Foreskin fibroblast (primary cell): ENCODE measurements at places on chromosomes 3 and 15.
A peak's percentile ranks its signal among the peaks of the same experiment; 100 is the strongest.

DNA sequence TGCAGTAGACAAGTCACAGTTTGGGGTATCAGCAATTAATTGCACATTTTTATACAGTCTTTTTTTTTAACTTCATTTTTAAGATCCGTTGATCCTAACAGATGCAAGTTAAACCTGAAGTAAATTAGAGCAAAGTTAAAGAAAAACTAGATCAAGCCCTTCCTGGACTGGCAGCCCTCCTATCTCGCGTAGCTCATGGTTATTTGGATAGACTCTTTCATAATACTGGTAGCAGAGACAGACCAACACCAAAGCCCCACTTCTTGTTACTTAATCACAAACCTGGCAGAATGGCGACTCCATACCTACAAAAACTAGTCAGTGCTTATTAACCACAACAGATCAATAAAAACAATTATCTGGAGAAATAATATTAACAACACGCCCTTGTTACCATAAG is 26.8 kb downstream of the SOX2 start:
- DNase-seq = no peak

- DNase-seq = peak; percentile 70
These were observed 162.8 kb downstream of the CD47 start for GRCh38 chr3:107928084-107928445.

DNA sequence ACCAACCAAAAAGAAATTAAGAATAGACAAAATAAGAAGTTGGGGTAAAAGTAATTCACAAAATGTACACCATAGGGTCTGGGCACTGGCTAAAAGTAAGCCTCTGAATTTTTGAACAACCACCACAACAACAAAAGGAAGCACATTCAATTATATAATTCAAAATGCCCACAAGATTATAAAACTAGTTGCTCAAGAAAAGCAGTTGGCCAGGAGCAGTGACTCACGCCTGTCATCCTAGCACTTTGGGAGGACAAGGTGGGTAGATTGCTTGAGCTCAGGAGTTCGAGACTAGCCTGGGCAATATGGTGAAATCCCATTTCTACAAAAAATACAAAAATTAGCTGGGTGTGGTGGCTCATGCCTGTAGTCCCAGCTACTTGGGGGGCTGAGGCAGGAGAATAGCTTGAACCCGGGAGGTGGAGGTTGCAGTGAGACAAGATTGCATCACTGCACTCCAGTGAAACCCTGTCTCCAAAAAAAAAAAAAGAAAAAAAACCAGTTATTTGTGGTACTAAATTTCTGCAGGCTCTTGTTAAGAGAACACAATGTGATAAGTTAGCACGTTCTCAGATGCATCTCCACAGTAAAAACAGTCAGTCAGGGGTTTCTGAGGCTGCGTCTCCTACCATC is 6.6 kb upstream of the ATP11B start:
- DNase-seq = no peak

GRCh38 chr3:15206662-15207576 is 873 bp downstream of the CAPN7 start:
- DNase-seq = peak; percentile 58

GRCh38 chr15:90351479-90352106 is 491 bp upstream of the ZNF774 start:
- DNase-seq = no peak

DNA sequence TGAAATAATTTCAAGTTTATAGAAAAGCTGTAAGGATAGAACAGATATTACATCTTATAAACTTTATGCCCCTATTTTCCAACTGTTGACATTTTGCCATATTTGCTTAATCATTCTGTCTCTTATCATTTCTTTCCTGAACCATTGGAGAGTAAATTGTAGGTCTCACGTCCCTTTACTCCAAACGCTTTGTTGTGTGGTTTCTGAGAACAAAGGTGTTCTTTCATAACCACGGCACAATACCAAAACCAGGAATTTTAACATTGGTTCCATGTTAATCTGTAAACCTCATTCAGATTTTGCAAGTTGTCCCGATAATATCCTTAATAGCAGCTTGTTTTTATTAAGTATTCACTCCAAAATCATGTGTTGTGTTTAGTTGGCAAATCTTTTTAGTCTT is 134.8 kb downstream of the AKAP13 start:
- DNase-seq = no peak

DNA sequence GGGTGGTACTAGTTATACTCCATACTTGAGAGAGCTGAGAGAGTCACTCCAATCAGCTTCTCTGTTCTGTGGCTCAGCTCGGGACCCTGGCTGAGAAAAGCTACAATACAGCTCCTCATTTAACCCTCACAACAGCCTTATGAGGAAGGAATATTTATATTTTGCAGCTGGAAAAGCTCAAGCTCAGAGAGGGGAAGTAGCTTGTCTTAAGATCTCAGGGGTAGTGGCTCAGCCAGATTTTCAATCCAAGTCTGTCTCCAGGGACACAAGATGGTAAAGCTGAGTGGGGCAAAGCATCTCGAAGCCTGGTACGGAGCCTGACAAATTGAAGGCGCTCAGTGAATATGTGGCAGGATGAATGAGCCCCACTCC is 14.8 kb downstream of the SCAMP2 start:
- no peak for DNase-seq

- DNase-seq = peak; percentile 18
These were observed 299.2 kb downstream of the ADAMTS17 start for GRCh38 chr15:100042558-100042957.

- peak; percentile 11 for DNase-seq
These were observed 35.8 kb downstream of the ST8SIA2 start for GRCh38 chr15:92429378-92430068.

DNA sequence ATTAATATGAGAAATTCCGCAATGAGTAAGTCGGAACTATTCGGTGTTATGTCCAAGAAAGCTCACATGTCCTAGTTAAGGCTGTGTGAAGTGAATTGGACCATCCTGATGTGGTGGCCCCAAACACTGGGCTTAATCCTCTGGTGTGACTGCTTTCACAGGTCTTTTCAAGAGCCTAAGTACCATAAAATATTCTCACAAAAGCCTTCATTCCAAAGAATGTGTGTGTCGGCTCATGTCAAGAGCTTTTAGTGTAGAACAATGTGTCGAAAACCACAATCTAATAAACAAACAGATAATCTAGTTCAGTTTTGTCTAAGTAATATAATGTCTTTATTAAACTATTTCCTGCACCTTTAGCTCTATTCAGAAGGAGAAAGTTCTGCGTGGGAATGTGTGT is 311.4 kb downstream of the LPP start:
- DNase-seq = no peak

- peak; percentile 47 for DNase-seq
These were observed 226.4 kb downstream of the SCAPER start for GRCh38 chr15:76678766-76679165.

GRCh38 chr3:134163096-134163495 is 87.6 kb downstream of the RYK start:
- DNase-seq = no peak

GRCh38 chr15:38702178-38702912 is 137.7 kb upstream of the RASGRP1 start:
- no peak for DNase-seq

DNA sequence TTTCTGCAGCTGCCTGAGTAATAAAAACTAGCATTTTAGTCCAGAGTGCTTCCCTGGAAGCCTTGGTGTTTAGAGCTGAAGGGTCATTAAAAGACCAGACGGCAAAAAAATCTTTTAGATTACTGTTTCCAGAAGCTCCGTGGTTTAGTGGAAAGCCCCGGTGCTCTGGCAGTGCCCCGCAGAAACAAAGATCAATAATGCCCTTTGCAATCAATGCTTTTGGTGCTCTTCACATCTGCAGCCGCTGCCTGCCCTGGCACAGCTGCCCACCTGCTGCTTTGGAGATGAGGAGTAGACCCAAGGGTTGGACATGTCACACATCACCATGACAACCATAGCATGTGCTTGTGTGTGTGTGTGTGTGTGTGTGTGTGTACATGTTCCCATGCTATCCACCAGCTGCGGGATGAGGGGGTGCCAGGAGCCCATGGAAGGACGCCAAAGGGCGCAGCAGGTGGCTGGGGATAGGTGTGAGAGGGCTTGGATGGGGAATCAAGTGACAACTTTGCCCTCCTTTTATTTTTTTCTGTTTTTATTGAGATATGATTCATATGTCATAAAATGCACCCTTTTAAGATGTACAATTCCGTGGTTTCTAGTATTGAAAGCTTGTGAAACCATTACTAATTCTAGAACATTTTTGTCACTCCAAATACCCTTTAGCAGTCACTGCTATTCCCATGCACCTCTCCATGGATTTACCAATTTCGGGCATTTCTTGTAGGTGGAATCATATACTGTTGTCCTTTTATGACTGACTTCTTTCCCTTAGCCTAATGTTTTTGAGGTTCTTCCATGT is 75.7 kb upstream of the KLHL25 start:
- DNase-seq = no peak

- peak; percentile 44 for DNase-seq
These were observed at the start of gene SPRED1 for GRCh38 chr15:38252481-38253350. TSS of gene SPRED1 (plus strand) at chr15:38252836. CDS start at chr15:38253186, 350 bp downstream.

DNA sequence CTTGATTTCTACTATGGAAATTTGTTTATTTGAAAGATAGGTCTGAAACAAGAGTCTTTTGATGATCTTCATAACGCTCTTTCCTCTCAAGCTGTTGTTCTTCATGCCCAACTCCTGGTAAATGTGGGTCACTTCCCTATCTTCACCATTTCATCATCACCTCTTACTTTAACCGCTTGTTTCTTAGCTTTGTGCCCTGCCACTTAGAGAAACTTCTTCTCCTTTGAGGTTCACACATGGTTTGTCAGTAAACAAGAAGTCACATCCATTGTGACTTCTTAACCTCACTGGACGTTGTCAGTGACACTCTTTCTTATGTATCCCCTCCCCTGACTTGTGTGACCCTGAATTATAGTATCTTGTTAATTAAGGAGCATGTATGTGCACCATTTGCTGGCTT is 16.9 kb upstream of the P2RY13 start:
- no peak for DNase-seq

- DNase-seq = no peak
These were observed 537.4 kb downstream of the IGSF11 start for GRCh38 chr3:118497274-118497673.

- DNase-seq = no peak
These were observed 5.2 kb upstream of the IMPG2 start for GRCh38 chr3:101325393-101326134.

GRCh38 chr15:33656168-33656567 is 312.1 kb upstream of the CHRM5 start:
- DNase-seq = no peak

DNA sequence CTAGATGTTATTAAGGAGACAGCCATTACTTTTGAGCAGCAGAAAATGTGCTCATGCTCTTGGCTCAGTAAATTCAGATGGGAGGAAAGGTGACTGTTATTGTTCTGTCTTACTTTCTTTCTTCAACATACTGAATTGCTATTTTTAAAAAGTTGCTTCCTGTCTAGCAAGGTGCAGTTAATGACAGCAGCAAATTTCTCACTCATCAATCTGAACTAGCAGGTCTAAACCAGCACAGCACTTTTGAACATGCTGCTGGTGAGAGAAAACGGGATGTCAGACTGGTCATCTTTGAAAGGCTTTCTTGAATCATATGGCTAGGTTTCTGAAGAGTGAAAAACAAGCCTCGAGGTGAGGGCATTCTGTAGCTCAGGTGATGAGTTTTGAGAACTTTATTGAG is 384.7 kb downstream of the MFSD1 start:
- no peak for DNase-seq

- peak; percentile 84 for DNase-seq
These were observed 7.4 kb upstream of the SH3BP5 start for GRCh38 chr3:15339786-15340215.

GRCh38 chr3:48356419-48356818 is 15.6 kb upstream of the FBXW12 start:
- DNase-seq = no peak

DNA sequence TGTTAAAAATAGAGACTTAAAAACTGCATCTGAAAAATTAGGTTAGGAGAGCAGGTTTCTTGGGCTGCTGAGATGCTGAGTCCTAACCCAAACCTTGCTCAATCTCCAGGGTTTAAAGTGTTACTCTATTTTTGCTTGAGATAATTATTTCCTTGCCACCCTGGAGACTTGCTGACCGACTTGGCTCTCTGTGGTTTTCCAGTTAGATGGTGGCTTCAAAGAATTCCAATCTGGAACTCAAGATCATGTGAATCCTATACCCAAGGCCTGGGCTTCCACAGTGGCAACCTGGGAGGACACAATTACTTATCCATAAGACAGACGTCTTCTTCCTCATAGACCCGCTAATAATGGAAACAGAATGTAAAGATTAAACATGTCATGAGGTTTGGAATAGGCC is 47.7 kb downstream of the SUMF1 start:
- DNase-seq = no peak

DNA sequence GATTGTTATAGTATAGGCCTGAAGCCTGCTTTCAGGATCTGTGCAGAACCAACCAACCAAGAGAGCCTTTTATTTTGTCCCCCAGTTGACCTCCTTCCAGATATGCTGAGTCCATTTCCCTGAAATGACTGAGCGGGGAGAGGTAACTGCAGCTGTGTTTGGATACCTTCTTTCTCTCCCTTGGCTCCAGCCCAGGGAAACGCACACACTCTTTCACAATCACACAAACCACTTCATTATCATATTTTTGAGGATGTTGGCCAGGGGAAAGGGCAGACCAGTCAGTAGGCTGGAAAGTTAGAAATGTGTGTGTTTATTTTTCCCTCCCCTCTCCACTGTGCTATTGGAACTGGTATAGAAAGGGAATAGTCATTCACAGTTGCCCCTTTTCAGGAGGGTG is 417.7 kb upstream of the TBL1XR1 start:
- peak; percentile 82 for DNase-seq

DNA sequence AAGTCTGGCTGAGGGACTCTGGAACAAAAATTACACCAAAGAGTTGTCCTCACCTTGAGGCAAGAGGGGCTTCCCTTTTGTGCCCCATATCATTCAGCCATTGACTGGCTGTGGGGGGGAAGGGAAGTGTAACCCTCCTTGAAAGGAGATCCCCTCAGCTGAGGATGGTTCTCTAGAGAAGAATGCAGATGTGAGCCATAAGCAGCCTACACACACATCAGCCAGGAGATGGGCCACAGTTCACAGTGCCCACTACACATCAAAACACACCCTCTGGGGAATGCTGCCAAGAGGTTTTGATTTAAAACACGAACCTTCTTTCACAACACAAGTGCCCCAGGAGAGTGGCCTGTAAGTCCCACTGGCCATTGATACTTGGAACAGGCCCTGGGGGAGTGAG is 231.2 kb upstream of the CTDSPL start:
- DNase-seq = no peak

- peak; percentile 66 for DNase-seq
These were observed 48.5 kb upstream of the SH3GL3 start for GRCh38 chr15:83398626-83399025.

GRCh38 chr15:82371656-82372055 is 22.4 kb upstream of the GOLGA6L10 start:
- no peak for DNase-seq

GRCh38 chr3:139440639-139441556 is 35.4 kb downstream of the RBP2 start:
- DNase-seq = no peak

DNA sequence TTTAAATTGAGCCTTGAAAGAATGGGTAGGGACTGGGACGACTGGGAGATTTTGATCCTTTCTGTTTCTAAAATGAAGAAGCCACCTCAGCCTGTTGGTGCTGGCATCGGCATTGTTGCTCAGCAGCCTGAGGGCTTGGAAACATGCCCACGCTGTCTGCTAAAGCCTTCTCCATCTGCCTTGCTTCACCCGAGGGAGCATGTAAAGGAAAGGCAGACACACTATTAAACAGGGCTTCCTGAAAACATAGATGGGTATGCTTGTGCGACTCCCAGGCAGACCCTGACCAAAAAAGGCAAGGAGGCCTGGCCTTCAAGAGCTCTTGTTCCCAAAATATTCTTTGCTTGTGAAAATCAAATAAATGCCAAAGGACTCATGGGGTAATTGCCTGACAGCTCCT is 84.2 kb upstream of the SLC4A7 start:
- peak; percentile 86 for DNase-seq

- peak; percentile 57 for DNase-seq
These were observed 78.0 kb downstream of the CPN2 start for GRCh38 chr3:194272861-194273742.
